ENCODE measurements at places on chromosomes 4 and X.

GRCh38 chr4:17188125-17188524 lies 289.7 kb upstream of the LDB2 start:
- DNase-seq, result no peak

- DNase-seq, result peak; percentile 4
These were observed 181.3 kb upstream of the STK26 start for GRCh38 chrX:131841496-131842437.

- no peak for DNase-seq
These were observed 15.8 kb downstream of the C4orf50 start for GRCh38 chr4:6002492-6002833.

GRCh38 chr4:71564775-71565174 lies 219.1 kb downstream of the GC start:
- no peak for DNase-seq

DNA sequence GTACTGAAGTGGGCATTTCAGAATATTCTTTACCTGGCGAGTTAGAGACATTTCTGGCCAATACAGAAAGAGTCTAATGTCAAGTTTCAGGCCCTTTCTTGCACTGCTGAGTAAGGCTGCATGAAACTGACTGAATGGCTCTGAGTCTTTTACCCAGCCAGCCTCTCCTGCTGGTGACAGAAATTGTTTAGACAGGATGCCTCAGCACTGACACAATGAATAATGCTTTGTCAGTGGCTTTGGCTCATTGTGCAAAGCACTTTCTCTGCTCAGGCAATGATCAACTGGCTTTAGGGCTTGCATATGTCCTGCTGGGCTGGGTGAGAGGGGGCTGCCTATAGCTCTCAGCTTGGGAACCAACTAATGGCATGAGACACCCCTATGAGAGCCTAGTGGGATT lies 45.5 kb downstream of the CLNK start:
- no peak for DNase-seq

GRCh38 chr4:117491516-117491915 lies 406.1 kb upstream of the TRAM1L1 start:
- DNase-seq, result no peak

GRCh38 chr4:41212616-41213203 lies 1.6 kb downstream of the APBB2 start:
- peak; percentile 16 for DNase-seq

DNA sequence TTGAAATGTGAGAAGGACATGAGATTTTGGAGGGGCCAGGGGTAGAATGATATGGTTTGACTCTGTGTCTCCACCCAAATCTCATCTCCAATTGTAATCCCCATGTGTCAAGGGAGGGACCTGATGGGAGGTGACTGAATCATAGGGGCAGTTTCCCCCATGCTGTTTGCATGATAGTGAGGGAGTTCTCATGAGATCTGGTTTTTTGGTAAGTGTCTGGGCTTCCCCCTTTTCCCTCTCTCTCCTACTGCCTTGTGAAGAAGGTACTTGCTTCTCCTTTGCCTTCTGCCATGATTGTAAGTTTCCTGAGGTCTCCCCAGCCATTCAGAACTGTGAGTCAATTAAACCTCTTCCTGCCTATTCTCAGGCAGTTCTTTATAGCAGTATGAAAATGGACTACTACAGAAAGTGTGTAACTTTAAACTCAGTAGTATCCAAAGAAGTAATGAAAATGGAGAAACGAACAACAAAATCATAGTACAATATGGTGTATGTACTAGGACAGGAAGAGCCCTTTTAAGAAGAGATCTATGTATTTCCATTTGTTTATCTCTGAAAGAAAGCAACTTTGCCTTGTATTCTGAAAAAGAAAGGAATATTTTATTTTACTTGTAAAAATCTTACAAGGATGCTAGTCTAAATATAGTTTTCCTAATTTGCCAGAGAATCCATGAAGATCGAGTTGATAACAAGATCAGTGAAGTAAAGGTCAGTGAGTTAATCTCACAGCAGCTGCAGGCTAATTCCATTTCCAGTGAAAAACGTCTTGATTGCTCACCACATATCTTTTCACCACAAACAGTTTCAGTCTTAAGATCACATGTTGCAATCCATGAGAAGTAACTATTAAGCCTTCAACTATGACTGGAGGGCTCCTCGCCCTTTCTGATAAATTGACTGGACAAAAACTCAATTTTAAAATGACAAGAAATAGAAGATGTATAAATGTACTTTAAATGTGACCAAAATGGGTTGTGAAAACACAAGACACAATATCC lies 20.5 kb downstream of the PKD2 start:
- DNase-seq, result no peak

GRCh38 chr4:20624793-20625374 lies 75.4 kb upstream of the PACRGL start:
- DNase-seq, result no peak

DNA sequence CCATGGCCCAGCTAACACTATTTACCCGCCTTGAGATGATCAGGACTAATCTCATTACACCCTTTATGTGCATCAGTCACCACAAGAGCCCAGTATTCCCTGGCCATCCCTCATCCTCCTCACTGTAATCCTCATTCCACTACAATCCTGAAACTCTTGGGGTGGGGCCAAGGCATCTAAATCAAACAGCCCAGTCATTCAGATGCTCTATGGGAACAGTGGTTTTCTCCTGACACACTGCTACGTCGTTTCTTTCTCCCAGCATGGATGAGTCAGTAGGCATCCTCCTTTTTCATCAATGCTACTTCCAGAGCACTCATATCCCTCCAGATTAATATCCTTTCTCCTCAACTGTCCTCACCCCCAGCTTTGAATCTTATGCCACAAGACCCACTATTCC lies 5.6 kb downstream of the SDAD1 start:
- no peak for DNase-seq

DNA sequence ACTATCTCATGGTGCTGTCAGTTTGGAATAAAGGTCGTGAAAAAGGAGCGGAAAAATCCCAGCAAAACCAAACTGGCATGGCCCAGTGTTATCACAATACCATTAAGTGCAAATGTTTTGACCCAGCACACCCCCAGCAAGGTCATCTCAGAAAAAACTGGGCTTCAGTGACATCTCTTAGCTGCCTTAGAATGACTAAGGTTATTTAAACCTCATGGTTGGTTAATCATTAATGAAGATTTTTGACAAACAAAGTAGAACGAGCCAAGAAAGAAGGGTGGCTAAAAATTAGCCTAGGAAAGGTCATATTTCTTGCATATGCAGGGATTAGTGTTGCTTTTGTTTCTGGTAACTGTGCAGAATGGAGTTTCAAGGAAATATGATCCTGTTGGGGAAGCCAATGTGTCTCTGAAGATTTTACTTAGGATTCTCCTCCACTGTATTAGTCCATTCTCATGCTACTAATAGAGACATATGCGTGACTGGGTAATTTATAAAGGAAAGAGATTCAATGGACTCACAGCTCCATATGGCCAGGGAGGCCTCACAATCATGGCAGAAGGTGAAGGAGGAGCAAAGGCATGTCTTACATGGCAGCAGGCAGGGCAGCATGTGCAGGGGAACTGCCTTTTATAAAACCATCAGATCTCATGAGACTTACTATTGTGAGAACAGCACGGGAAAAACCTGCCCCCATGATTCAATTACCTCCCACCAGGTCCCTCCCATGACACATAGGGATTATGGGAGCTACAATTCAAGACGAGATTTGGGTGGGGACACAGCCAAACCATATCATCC lies 83.5 kb downstream of the CHRNA9 start:
- DNase-seq, result no peak

GRCh38 chr4:98179951-98180350 lies 36.7 kb upstream of the STPG2 start:
- DNase-seq, result no peak

- no peak for DNase-seq
These were observed 100.0 kb downstream of the ADAMTS3 start for GRCh38 chr4:72468904-72469502.

DNA sequence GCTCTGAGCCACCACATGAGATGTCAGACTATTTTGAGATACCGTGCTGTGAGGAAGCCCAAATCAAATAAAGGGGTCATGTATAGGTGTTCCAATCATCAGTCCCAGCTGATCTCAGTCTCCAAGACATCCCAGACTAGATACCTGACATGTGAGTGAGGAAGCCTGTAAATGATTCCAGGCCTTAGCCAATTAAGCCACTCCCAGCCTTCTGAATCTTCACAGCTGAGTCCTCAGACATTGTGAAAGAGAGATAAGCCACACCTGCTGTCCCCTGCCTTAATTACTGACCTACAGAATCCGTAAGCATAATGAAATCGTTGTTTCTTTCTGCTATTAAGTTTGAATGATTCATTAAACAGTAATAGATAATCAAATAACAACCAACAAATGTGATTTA lies 671.4 kb downstream of the ZNF674 start:
- DNase-seq, result no peak

DNA sequence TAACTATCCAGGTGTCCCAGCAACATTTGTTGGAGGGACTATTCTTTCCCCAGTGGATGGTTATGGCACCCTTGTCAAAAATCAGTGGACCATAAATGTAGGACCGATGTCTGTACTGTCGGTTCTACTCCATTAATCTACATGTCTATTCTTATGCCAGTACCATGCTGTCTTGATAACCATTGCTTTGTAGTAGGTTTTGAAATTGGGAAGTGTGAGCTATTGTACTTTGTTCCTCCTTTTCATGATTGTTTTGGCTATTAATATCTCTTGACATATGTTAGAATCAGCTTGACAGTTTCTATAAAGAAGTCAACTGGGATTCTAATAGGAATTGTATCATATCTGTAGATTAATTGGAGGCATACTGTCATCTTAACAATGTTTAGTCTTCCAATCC lies 112.7 kb downstream of the HNRNPD start:
- no peak for DNase-seq

DNA sequence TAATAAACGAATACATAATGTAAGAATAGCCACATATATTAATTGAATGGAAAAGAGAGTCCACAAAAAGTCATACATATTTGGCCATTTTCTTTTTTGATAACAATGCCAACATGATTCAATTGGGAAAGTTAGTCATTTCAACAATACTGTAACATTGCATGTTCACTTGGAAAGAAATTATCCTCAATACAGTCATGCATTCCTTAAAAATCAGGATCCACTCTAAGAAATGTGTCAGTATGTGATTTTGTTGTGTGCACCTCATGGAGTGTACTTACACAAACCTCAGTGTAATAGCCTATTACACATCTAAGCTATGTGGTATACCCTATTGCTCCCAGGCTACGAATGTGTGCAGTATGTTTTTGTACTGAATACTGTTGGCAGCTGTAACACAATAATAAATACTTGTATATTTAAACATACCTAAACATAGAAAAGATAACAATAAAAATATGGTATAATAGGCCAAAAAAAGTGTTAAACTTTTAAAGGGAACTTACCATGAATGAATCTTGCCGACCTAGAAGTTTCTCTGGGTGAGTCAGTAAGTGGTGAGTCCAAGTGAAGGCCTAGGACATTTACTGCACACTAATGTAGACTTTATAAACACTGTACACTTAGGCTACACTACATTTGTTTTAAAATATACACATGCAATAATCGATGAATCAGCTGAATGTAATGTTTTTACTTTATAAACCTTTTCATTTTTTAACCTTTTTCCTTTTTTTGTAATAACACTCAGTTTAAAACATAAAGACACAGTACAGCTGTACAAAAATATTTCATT lies 806.8 kb downstream of the PCDH18 start:
- DNase-seq, result no peak

GRCh38 chr4:85928775-85929591 lies 430.9 kb downstream of the MAPK10 start:
- no peak for DNase-seq

- no peak for DNase-seq
These were observed 20.0 kb downstream of the ZNF330 start for GRCh38 chr4:141240671-141241070.

GRCh38 chrX:41118156-41118555 lies 32.9 kb downstream of the USP9X start:
- no peak for DNase-seq

DNA sequence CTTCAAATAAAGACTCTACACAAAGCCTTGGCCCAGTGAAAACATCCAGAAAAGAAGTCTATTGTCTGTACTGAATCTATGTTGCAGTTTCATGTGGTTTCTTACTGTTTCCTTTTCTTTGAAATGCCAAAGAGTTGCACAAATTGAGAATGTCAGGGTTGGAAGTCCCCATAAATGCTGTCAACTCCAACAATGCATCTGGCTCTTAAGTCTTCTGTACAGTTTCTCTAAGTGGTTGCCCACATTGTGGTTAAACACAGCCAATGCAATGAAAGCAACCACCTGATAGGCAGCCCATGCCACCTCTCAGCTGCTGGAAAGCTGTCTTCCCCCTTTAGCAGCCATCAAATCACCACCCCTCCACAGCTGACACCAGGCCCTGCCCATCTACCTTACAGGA lies 67.2 kb upstream of the C1GALT1C1 start:
- no peak for DNase-seq

- DNase-seq, result no peak
These were observed 9.5 kb downstream of the HPGDS start for GRCh38 chr4:94332983-94333590.

DNA sequence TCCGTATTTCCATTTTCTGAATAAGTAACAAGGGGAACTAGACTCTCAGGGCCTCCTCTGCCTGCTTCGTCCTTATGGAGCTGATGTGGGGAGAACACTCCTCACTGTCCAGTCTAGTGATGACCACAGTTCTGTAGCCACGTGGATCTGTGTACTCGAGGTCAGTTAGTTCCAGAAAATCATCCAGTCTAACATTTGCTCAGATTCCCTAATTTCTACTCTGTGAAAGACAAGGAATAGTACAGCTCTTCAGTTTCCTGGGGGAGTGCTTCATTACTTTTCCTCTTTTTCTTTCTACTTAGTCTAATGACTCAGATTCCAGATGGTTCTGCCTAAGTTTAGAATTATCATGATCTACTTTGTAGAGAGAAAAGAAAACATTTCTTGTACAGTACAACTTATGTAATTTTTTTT lies 82.6 kb downstream of the SORBS2 start:
- DNase-seq, result no peak

DNA sequence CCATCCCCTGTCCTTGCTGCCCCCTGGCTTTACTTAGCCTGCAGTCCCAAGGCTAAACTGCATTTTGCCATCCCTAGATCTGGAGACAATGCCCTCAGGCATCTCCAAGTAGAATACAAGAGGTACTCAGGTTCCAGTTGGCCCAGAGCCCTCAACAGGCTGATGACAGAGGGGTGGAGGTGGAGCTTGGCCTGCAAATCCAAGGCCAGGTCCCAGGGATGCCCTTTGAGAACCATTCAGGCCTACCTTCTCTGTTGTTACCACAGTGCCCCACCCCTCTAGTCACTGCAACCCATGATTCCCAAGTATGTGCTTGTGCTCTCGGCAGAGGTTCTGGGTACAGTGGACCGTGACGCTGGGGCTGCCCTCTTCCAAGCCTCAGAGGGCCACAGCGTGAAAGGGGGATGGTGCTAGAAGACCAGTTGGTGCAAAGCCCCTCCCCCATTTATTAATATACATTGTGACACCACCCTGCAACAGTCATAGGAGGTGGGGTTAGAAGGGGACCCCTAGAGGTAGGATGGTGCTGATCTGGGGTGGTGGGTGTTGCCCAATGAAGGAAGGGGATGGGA lies 6.4 kb upstream of the UBA1 start:
- DNase-seq, result no peak

GRCh38 chr4:119744580-119744979 lies 116.0 kb upstream of the PDE5A start:
- no peak for DNase-seq
